Heart right ventricle (tissue), 16 donors: ENCODE measurements at places on chromosomes 6 and 20.

GRCh38 chr20:51563486-51564332, 21.2 kb upstream of the NFATC2 start:
- peak; percentile 73 for DNase-seq

DNA sequence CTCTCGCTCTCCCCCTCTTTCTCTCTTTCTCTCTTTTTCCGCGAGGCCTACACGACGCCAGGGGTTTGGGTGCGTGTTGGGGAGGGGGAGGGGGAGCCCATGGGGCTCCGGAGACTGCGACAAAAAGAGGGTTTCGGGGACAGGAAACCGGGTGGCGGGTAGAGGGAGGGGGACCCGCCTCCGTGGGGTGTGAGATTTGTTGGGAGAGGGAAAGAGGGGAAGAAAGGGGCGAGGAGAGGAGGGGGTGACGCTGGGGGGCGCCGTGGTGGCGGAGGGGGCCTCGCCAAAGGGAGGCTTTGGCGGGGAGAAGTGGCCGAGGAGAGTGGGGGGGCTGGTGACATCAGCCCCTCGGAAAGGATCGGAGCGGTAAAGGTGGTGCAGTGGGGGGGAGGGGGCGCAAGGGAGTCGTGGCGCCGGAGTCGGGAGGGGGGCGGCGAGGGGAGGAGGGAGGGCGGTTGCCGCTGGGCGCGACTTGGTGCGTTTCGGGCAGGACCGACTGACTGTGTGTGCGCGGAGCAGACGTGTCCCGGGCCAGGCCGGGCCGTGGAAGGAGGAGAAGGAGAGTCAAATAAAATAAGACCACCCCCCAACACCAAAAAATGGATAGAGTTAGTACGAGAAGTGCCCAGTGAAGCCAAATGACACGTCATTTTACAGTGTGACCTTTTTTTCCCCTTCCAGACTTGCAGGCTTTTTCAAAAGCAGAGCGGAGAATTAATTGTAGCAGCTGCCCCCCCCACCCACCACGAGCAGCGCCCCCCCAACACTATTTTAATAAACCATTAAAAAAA, 39.8 kb downstream of the GNAS start:
- DNase-seq: peak; percentile 86

DNA sequence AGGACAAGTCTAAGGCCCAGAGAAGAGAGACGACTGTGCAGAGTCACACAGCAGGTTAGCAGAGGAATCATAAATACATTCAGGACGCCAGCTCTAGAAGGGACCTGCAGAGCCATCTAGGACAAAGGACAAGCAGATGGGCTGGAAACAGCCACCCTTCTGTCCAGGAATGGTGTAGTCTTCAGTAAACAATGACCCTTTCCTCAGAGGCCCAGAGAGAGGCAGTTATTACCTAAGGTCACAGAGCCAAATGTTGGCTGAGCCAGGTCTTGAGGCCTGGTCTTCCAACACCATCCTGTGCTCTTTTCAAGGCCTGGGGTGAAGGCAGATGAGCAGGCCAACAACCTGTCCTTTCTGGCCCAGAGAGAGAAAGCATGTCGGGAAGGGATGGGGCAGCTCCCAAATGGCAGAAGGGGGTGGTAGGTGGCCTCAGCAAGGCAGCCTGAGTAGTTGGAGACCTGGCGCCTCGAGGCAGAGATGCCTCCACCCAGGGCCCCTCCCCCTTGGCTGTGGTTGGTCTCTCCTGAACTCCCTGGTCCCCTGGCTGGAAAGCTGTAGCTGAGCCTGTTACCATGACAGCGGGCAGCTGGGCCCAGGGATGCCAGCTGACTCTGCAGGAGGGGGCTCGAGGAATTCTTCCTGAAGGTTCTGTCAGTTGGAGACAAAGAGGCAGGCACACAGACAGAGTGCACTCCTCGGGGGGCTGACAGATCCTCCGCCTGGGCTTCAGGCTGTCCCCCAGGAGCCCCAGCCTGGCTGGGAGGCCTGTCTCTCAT, 24.8 kb downstream of the EPB41L1 start:
- no peak for DNase-seq

- DNase-seq: no peak
Observed at GRCh38 chr6:90715093-90715655, 128.3 kb upstream of the MAP3K7 start.

- no peak for DNase-seq
Observed at GRCh38 chr6:51568771-51569170, 518.6 kb downstream of the PKHD1 start.

DNA sequence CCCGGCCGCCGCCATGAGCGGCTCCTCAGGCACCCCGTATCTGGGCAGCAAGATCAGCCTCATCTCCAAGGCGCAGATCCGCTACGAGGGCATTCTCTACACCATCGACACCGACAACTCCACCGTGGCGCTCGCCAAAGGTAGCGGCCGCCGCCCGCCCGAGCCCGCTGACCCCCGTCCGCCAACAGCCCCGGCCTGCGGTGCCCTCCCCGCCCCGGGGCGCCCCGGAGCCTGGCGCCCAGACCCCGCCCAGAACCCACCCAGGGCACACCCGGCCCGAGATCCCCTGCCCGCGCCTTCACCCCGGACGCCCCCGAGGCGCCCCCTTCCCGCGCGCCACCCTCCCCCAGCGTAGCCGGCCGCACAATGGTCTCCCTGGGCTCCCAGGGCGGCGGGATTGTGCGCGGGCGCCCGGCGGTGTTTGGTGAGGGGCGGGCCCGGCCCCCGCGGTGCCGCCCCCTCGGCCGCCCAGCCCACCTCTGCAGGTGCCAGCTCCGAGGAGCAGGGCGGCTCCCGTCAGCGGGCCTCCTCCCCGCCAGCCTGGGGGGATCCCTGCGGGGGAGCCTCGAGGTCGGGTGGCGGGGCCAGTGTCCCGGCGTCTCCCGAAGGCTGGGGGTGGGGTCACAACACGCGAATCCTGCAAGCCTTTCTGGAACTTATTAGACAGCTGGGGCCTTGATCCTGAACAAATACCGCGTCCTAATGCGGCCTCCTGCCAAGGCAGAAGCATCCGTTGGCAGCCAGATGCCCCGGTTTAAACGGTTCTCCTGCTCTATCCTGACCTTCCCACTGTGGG, 577 bp downstream of the LSM14B start:
- peak; percentile 23 for DNase-seq

DNA sequence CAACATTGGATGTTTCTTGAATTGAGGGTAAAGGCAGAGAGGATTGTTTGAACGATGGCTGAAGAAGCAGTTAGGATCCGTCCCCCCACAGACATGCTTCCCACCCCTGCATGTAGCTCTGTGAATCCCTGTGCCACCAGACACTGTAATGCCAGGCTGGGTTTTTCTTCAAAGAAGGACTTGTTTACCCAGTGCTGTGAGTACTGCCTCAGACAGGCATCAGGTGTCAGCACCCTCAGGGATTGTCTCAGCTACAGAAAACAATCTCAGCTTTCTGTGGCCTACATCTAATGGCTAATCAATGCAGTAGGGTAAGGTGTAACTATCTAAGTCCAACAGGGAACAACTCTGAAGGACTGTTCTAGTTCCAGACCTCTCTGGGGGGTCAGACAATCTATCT, 853.0 kb upstream of the EPHA7 start:
- no peak for DNase-seq

- DNase-seq: peak; percentile 79
Observed at GRCh38 chr6:11263291-11263775, 30.9 kb upstream of the NEDD9 start.

GRCh38 chr20:50138120-50138478, 15.4 kb downstream of the PEDS1 start:
- no peak for DNase-seq

DNA sequence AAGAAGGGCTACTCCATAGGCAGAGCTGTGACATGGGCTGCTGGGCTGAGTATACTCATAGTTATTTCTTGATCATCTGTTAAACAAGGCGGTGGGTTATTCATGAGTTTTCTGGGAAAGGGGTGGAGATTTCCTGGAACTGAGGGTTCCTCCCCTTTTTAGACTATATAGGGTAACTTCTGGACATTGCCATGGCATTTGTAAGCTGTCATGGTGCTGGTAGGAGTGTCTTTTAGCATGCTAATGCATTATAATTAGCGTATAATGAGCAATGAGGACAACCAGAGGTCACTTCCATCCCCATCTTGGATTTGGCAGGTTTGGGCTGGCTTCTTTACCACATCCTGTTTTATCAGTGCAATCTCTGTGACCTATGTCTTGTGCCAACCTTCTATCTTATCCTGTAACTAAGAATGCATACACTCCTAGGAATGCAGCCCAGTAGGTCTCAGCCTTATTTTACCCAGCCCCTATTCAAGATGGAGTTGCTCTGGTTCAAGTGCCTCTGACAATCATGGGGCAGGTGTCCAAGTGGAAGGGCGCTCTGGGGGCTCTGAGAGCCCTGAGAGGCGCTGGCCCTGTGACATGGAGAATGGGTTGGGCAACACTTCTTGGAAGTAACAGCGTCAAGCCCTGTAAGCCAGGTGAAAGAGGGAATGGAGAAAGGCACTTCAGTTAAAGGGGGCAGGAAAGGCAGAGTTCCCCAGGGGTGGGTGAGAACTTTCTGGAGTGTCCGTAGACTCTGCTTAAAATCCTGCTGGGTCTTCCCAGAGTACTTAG, 354.2 kb upstream of the SULF2 start:
- DNase-seq: no peak

- DNase-seq: no peak
Observed at GRCh38 chr6:157557559-157557958, 176.6 kb downstream of the ZDHHC14 start.

- DNase-seq: no peak
Observed at GRCh38 chr20:43776691-43777090, 49.9 kb upstream of the GTSF1L start.
